ENCODE measurements at places on chromosomes 16 and 17.

DNA sequence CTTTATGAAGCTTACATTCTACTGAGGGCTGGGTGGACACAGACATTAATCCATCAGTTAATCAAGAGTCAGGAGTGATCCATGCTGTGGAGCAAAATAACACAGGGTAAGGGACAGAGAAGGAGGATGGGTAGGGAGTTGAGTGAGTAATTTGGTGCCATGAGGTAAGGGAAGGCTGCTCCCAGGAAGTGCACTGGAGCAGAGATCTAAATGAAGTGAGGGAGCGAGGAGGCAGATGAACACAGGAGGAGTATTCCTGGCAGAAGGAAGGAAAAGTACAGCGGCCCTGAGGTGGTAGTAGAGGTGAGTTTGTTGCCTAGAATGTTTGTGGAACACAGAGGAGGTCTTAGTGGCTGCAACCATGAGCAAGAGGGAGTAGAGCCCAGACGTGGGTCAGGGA lies 34.8 kb downstream of the ASIC2 start:
- DNase-seq: no peak

DNA sequence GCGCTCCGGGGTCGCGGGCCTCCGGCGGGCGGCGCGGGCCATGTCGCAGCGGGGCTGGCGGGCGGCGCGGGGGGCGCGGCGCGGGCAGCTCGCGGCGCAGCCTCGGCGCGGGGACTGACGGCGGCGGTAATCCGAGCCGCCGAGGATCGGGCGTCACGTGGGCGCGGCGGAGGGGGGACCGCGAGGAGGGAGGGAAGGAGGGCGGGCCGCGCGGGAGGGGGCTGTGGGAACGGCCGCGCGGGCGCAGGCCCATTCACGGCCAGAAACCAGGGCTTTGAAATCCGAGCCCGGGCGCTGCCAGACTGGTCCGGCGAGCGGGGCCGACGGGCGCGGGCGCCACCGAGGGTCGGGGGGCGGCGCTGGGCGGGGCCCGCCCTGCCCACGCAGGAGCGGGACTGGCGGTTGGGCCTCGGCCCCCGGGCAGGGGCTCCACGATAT lies at the start of gene MTSS2:
TSS of gene MTSS2 (minus strand) at position 116 of the 438 bp plus-strand sequence. CDS start 262 bp downstream, outside the sequence.
- DNase-seq: peak; percentile 73

DNA sequence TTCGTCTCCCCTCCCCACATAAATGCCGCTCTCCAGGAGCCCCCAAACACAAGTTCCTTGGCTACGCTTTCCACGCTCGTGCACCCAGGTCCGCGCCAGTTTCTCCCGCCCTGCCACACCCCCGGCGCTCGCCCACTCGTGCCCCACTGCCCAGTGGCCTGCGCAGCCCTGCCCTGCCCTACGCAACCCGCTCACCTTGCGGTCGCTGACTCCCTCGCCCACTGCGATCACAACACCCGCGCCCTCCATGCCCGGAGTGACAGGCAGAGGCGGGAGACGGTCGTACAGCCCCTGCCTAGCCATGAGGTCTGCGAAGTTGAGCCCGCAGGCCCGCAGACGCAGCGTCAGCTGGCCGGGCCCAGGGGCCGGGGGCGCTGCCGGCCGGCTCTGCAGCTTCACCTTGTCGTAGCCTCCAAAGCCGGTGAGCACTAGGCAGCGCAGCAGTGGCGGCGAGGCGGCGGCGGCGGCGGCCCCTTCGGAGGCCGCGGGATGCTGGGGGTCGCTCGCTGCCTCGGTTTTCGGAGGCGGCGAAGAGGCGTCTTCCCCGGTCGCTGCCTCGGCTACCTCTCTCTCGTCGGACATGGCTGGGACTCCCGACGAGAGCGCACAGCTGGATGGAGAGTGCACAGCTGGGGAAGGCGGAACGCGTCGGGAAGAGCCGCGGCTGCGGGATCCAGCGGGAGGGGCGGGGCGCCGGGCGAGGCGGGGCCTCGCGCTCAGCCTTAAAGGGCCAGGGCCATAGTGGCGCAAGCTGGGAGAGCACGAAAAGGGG lies at the start of gene VAT1:
TSS of gene VAT1 (minus strand) at position 645 of the 772 bp plus-strand sequence. CDS start at position 582, 63 bp downstream.
- DNase-seq: peak; percentile 78

GRCh38 chr16:85308611-85309540 lies 196.6 kb upstream of the CIBAR2 start:
- no peak for DNase-seq

- no peak for DNase-seq
Measured at GRCh38 chr16:75043175-75043895, 44.5 kb downstream of the ZNRF1 start.

- no peak for DNase-seq
Measured at GRCh38 chr16:3548445-3548844, 28.8 kb downstream of the NLRC3 start.

GRCh38 chr17:57629886-57630285 lies 115.2 kb downstream of the CCDC182 start:
- DNase-seq: no peak

- DNase-seq: no peak
Measured at GRCh38 chr16:74577882-74578366, 29.0 kb downstream of the GLG1 start.

DNA sequence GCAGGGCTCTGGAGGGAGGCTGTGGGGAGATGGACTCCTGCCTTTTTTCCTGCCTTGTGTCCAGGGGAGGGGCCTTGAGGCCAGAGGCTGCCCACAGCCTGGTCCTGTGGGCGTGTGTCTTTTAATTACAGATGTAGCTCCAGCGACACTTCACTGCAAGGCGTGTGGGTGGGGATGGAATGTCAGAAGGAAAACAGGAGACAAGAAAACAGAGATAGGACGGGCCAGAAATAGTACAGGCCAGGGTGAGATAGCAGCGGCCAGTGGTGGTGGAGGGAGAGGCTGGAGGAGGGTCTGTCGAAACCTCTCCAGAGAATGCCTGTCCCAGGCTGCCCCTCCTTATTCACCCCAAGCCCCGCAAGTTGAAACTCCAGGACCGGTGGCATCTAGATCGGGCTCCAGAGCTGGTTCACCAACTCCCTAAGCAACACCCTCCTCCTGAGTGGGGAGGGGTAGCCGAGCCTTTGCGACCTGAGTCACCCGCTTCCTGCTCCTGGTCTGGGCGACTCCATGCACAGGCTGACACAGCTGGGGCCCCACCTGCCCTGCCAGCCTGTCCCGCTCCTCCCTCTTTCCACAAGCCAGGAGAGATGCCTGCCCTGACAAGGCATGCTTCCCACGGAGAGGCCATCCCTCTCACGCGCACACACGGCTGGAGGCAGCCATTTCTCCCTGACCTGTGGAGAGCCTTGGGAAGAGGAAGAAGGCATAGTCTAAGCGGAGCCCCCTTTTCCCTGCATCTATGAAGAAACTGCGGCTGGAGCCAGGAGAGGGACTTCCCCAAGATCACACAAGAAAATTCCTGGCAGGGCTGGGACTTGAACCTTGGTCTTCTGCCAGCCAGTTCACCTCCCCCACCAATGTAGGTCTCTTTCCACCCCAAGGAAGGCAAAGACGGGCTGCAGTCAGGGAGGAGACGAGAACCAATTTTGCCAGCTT lies 6.6 kb upstream of the JUP start:
- DNase-seq: no peak

DNA sequence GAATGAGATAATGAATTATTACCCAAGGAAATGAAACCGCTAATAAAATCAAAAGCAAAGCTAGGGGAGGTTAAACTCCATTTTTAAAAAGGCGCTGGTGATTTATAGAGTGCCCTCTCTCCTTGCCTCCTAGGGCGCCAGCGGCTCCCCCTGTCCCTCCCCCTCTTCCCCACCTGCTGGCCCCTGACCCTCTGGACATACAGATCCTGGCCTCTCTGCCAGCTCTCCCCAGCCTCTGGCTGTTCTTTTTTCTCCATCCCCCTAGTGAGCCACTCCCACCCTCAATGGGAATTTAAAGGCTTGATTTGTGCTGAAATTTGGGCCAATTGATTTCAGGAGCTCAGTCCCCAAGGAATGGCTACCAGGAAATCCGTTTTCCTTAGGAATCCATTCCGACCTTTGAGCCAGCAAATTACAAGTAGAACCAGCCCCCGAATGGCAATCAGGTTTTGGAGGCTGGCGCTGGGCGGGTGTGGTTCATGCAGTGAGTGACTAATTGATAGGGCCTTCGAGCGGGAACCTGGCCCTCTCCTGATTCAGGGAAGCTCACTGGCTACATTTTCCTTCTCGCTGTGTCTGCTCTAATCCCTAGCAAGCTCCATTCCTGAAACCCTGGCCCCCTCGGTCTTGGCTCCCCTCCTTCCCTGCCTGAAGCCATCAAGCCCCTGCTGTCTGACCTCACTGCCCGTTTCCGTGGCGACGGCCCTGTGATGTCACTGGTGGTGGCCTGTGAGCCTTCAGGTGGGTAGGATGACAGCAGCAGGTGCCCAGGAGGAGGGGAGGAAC lies 141.9 kb upstream of the SDK2 start:
- no peak for DNase-seq

DNA sequence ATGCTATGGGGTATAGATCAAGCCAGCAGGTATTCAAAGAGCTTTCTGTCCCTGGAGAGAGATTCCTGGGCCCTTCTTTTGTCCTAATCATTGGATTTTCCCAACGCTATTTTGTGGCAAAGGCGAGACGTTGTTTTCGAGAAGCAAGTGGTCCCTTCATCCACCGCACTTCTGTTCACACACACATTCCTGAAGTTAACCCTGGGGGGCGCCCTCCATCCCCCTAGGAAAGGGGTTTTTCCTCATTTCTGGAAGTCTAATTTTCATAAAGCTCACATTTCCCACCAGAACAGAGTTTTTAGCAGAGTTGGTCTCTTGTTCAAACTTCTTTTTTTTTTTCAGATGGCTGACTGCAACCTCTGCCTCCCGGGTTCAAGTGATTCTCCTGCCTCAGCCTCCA lies 11.9 kb downstream of the SCGB1C2 start:
- DNase-seq: no peak

DNA sequence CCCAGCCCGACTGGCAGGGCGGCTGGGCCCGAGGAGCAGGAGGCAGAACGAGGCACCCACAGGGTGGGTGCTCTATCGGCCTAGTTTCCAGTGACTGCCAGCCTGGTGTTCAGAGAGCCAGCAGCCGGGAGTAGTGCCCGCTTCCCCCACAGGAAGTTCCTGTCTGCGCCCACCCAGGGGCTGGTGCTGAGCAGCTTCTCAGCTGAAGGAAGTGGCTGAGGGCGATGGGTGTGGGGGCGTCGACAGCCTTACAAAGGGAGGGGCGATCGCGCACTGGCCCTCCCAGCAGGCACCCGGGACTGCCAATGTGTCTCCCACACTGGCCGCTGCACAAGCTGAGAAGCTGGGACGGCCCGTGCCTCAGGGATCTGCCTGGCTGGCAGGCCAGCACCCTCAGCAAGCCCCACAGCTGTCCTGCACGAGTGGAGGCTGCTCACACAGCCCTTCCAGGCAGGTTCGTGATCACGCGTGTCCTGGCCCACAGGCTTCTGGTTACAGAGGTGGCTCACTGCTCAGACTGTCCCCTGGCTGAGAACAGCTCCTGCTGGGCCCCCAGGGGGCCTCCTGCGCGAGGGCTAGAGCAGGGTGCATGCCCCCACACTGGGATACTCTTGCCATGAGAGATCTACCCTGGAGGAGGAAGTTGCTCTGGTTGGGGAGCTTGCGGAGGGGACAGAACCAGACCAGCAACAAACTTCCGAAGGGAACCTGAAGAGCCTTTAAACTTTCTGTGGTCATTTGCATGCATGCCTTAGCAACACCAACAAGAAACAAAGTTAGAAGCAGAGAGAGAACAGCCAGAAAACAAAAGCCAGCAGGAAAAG lies 2.5 kb downstream of the RNF166 start:
- DNase-seq: peak; percentile 86

DNA sequence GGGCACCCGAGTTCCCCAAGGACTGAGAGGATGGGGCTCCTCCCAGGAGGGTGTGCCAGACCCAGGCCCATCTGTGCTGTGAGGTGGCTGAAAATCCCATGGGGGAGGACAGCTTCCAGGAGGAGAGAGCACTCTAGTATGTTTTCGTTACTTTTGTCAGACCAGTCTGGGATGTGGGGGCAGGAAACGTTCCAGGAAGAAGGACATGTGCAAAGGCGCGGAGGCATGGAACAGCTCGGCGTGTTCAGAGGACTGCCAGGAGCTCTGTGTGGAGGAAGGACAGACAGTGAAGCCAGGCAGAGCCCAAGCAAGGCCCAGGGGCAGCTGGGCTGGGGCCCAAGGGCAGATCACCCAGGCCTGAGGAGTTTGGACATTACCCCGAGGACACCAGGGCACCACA lies 7.0 kb downstream of the CA4 start:
- DNase-seq: no peak

GRCh38 chr16:79997257-79997656 lies 396.7 kb upstream of the MAF start:
- no peak for DNase-seq

DNA sequence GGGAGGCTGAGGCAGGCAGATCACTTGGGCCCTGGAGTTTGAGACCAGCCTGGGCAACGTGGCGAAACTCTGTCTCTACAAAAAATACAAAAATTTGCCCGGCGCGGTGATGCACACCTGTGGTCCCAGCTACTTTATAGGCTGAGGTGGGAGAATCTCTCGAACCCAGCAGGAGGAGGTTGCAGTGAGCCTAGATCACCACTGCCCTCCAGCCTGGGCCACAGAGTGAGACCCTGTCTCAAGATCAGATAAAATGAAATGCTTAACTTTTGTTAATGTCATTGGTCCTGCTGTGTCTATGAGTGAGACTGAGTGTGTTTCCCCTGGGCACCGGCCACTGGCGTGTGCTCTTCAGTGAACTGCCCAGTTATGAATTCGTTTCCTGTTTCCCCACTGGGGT lies 10.5 kb downstream of the FAM234A start:
- no peak for DNase-seq
